Naive thymus-derived CD4-positive, alpha-beta T cell (primary cell): ENCODE measurements at places on chromosomes 5 and 9. TPM values are rescaled to one million over a fixed set of nuclear protein-coding genes. Genes with fewer than 3 reads are reported as not detected.

LCN1 gene
- total RNA-seq: not detected in 2 replicates

LCN15 gene
- total RNA-seq: not detected

WHRN gene
- 24.0 TPM for total RNA-seq

- DNase-seq: no peak
- no peaks in the 10 kb centered on the region for H3K36me3 ChIP-seq
- H3K27ac ChIP-seq: no peak overlapping the region
Observed at GRCh38 chr5:71743155-71743554, 24.1 kb downstream of the CARTPT start.

- H3K4me1 ChIP-seq: no peaks in the 10 kb centered on the region
- H3K4me3 ChIP-seq: no peak overlapping the region
- no peak for DNase-seq
- no peaks in the 10 kb centered on the region for H3K27me3 ChIP-seq
Observed at GRCh38 chr9:13648068-13648467, 368.6 kb upstream of the MPDZ start.

TICAM2 gene
- 0.93 TPM for total RNA-seq

DNA sequence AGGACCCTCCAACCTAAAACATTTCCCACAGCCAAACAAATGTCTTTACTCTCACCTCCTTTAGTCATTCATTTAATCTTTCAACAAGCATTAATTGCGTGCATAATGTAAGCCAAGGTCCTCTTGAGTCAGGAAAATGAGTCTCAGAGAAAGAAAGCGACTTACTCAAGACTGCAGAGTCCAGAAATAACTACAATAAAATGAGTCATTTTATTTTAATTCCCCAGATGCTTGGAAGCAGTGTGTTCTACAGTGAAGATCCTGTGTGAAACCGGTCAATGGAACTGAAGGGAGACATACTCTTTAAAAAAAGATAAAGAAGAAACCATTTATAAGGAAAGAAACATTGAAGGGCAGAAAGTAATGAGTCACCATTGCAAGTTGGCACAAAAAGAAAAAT is 513.7 kb downstream of the CDK5RAP2 start:
- H3K4me1 ChIP-seq: no peaks in the 10 kb centered on the region
- H3K27ac ChIP-seq: no peak overlapping the region
- H3K36me3 ChIP-seq: no peaks in the 10 kb centered on the region
- no peaks in the 10 kb centered on the region for H3K27me3 ChIP-seq

GRCh38 chr5:143701493-143701892 is 110.5 kb upstream of the HMHB1 start:
- H3K27ac ChIP-seq: no peak overlapping the region
- no peak overlapping the region for H3K4me3 ChIP-seq
- no peak for DNase-seq
- no peaks in the 10 kb centered on the region for H3K4me1 ChIP-seq
- no peaks in the 10 kb centered on the region for H3K27me3 ChIP-seq

PITX1 gene
- not detected for total RNA-seq

DNA sequence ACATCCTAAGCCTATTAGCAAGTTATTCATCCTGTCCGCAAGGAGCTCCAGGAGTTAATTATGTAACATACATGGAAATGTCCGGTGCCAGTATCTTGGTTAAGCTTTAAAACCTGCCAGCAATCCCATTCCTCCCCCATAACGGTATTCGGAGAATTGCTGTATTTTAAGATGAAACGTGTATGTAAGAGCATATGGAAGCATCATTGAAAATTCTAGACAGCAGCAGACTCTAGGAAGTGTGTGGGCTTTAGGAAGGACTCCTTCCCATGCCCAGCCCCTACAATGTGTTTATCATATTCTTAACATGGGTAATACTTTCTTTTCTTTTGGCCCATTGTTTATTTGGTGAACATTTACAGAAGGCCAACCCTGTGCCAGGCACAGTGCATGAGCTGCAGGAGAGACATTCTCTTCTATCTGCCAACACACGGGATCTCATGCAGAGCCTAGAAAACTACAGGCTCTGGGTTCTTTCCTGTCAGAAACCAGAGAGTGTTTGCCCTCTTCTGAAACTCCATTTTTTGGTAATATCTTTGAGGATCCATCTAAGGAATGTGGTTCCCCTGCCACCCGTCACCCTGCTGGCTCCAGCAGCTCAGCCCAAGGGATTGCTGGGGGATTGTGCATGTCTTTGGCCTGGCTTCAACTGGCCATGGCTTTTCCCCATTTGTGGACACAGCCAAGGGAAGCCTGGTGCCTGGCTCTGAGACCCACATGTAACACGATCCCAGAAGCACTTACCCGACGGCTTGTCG is 15.1 kb downstream of the ANGPTL2 start:
- no peak overlapping the region for H3K4me3 ChIP-seq
- H3K36me3 ChIP-seq: no peaks in the 10 kb centered on the region
- no peaks in the 10 kb centered on the region for H3K4me1 ChIP-seq
- no peak for DNase-seq
- H3K27ac ChIP-seq: no peak overlapping the region
- no peaks in the 10 kb centered on the region for H3K27me3 ChIP-seq

GRCh38 chr5:76341651-76342334 is 61.3 kb upstream of the IQGAP2 start:
- no peak for DNase-seq
- no peak overlapping the region for H3K27ac ChIP-seq
- no peaks in the 10 kb centered on the region for H3K36me3 ChIP-seq
- no peak overlapping the region for H3K4me3 ChIP-seq
- H3K27me3 ChIP-seq: no peaks in the 10 kb centered on the region
- H3K4me1 ChIP-seq: peaks cover 15% of the 10 kb centered on the region

DNA sequence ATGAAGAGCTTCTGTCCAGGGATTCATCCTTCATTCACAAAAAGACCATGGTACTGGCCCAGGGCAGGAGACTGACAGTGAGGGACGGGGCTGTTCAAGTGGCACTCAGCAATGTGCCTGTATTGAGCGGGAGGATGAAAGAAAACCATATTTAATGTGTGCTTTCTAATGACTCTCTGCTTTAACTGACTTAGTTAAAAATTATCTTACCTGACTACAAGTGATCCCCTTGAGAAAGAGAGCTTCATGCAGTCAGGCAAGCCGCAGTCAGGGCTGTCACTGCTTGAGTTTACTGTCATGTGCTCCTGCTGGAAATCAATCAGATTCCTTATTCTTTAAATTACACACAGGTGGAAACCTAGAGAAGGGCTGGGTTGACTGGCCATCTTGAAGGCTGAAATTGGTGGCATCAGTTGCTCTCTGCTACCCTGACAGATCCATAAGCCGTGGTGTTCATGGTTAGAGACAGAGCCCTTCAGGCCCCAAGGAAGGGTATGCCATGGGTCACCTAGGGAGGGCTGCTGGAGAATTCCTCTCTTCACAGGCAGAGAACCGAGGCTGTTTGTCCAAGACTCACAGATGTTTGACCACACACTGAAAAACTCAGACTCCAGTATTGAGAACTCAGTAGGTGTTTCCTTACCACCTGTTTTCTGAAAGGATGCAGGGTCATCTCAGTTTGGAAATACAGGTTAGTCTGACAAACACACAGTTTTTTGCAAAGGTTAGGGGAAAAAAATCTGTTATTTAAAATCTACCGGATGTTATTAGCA is 70.9 kb downstream of the TRIO start:
- no peak for DNase-seq
- no peaks in the 10 kb centered on the region for H3K4me1 ChIP-seq
- no peak overlapping the region for H3K4me3 ChIP-seq
- no peaks in the 10 kb centered on the region for H3K36me3 ChIP-seq

DNA sequence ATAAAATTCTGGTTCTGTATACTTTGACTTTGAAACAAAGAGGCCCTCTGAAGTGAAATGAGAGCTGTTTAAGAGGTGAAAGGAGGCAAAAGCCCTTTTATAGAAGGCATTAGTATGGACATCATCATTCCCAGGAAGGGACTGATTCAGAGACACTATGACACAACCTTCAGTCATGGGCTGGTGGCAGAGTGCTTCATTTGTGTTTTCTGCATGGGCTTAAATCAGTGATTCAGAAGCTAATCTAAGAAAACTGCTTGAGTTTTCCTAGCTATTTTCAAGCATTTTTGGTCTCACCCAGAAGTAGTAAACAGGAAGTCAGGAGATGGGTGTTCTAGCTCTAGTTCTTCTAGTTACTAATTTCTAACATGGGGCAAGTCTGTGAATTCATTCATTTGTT is 288.9 kb downstream of the TRPM3 start:
- no peak for DNase-seq
- no peaks in the 10 kb centered on the region for H3K36me3 ChIP-seq
- H3K4me1 ChIP-seq: no peaks in the 10 kb centered on the region
- no peak overlapping the region for H3K4me3 ChIP-seq

C5orf52 gene
- total RNA-seq: not detected

GRCh38 chr9:15146268-15146700 is 160.7 kb downstream of the TTC39B start:
- no peak overlapping the region for H3K27ac ChIP-seq
- no peaks in the 10 kb centered on the region for H3K27me3 ChIP-seq
- no peaks in the 10 kb centered on the region for H3K36me3 ChIP-seq
- no peak overlapping the region for H3K4me3 ChIP-seq

GRCh38 chr9:123654994-123655637 is 274.8 kb downstream of the DENND1A start:
- no peaks in the 10 kb centered on the region for H3K4me1 ChIP-seq
- no peaks in the 10 kb centered on the region for H3K27me3 ChIP-seq
- H3K4me3 ChIP-seq: no peak overlapping the region
- no peak overlapping the region for H3K27ac ChIP-seq
- H3K36me3 ChIP-seq: no peaks in the 10 kb centered on the region

CYSRT1 gene
- total RNA-seq: 0.46 TPM

IL17B gene
- not detected for total RNA-seq

DNA sequence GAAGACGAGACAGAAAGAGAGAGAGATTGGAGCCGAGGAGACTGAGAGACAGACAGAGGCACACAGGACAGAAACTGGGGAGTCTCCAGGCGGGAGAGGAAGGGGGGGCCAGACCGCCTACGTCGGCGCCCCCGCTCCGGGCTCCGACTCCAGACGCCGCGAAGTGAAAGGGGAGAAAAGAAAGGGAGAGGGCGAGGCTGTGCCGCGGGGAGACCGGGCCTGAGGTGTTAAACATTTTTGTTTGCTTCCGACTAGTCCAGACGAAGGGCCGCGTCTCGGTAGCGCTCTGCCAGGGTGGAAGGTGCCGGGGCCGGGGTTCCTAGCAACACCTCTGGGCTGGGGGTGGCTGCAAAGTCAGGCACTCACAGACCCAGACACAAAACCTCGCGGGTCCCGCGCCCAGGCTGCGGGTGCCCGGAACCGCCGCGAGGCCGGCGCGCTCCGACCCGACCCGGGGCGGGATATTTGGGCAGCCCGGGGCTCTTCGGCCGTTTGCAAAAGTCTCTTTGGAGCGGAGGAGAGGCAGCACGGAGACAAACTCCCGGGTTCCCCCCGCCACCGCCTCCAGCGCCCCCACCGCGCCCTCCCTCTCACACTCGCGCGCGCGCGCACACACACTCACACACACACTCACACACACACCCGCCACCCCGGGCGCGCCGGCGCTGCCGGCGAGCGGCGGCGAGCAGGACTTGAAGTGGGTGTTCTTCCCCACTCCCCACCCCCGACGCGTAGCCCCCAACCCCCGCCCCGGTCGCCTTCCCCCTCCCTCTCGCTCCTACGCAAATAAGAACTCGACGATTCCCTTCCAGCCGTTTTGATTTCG is 626 bp upstream of the FST start:
- H3K27me3 ChIP-seq: no peaks in the 10 kb centered on the region
- H3K4me1 ChIP-seq: peaks cover 11% of the 10 kb centered on the region
- H3K36me3 ChIP-seq: no peaks in the 10 kb centered on the region
- H3K27ac ChIP-seq: no peak overlapping the region
- peak overlapping the region; percentile 50 for H3K4me3 ChIP-seq

LCN9 gene
- not detected for total RNA-seq

GRCh38 chr9:135065151-135065550 is 22.3 kb upstream of the OLFM1 start:
- no peak overlapping the region for H3K4me3 ChIP-seq
- H3K4me1 ChIP-seq: no peaks in the 10 kb centered on the region
- DNase-seq: no peak
- H3K36me3 ChIP-seq: no peaks in the 10 kb centered on the region

CSNK1G3 gene
- 83.8 TPM for total RNA-seq

IRX1 gene
- not detected for total RNA-seq

GRCh38 chr5:79237740-79238560 is 2.0 kb downstream of the JMY start:
- no peak for DNase-seq
- H3K4me3 ChIP-seq: peak overlapping the region; percentile 95
- H3K36me3 ChIP-seq: no peaks in the 10 kb centered on the region

- DNase-seq: no peak
- H3K4me1 ChIP-seq: no peaks in the 10 kb centered on the region
- H3K36me3 ChIP-seq: no peaks in the 10 kb centered on the region
- H3K27ac ChIP-seq: no peak overlapping the region
Observed at GRCh38 chr5:41878643-41879478, 8.6 kb upstream of the OXCT1 start.

DNA sequence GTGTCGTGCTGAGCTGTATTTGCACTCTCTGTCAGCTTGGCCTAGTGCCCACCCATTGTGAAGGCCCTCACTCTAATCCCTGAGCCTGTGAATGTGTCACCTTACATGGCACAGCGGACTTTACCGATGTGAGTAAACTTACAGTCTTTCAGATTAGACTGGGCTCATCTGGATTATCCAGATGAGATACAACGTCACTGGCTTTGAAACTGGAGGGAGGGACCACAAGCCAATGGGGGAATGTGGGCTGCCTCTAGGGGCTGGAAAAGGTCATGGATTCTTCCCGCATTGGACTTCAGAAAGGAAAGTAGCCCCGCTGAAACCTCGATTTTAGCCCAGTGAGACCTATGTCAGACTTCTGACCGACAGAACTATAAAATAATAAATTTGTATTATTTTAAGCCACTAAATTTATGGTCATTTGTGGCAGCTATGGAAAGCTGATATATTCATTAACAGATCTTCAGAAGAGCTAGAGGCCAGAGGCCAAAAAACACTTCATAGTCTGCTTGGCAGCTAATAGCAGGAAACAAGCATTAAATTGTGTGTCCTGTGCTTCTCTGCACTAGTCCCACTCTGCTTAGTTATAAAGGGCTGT is 139.0 kb upstream of the GAS1 start:
- no peaks in the 10 kb centered on the region for H3K27me3 ChIP-seq
- no peak for DNase-seq

- H3K4me3 ChIP-seq: no peak overlapping the region
- no peaks in the 10 kb centered on the region for H3K4me1 ChIP-seq
- H3K27me3 ChIP-seq: no peaks in the 10 kb centered on the region
Observed at GRCh38 chr5:52065182-52065581, 681.9 kb downstream of the ISL1 start.

- H3K27me3 ChIP-seq: no peaks in the 10 kb centered on the region
- H3K27ac ChIP-seq: no peak overlapping the region
- no peak overlapping the region for H3K4me3 ChIP-seq
- no peaks in the 10 kb centered on the region for H3K36me3 ChIP-seq
- H3K4me1 ChIP-seq: no peaks in the 10 kb centered on the region
- DNase-seq: no peak
Observed at GRCh38 chr5:77892061-77893010, 116.2 kb upstream of the TBCA start.

- H3K27ac ChIP-seq: no peak overlapping the region
- H3K36me3 ChIP-seq: no peaks in the 10 kb centered on the region
- no peak for DNase-seq
Observed at GRCh38 chr9:84068872-84069271, 88.3 kb downstream of the RMI1 start.
